ENCODE measurements at places on chromosomes 2 and 18.

- no peak for DNase-seq
Measured at GRCh38 chr2:122236925-122237324, 481.5 kb downstream of the TSN start.

DNA sequence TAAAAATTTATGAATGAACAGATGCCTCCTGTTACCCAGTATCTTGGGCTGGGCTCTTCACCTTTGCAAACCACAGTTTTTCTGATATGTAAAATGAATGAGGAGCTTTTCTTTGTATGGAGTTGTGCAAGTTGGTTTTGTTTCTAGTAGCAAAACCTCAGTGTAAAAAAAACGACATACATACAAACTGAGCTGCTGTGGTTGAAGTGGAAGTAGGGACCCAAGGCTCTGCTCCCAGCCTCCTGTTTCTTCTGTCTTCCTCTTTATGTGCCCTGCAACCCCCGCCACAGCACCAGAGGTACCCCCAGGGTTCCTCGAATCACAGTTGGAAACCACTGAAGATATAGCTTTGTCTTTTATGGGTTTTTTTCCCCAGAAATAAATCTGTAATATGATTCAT, 118.1 kb downstream of the MYO1B start:
- no peak for DNase-seq

GRCh38 chr2:24675338-24675737, 117.9 kb downstream of the PTRHD1 start:
- no peak for DNase-seq

- no peak for DNase-seq
Measured at GRCh38 chr18:23673725-23674124, 11.0 kb upstream of the ANKRD29 start.

- DNase-seq: no peak
Measured at GRCh38 chr18:10247021-10247741, 207.3 kb upstream of the APCDD1 start.

DNA sequence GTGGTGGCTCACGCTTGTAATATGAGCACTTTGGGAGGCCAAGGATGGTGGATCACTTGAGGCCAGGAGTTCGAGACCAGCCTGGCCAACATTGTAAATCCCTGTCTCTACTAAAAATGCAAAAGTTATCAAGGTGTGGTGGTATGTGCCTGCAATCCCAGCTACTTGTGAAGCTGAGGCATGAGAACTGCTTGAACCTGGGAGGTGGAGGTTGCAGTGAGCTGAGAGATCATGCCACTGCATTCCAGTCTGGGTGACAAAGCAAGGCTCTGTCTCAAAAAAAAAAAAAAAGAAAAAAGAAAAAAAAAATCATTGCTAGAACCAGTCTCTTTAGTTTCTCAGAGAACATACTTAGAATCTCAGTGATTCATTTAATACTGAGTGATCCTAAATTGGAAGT, 217.1 kb downstream of the DYM start:
- DNase-seq: no peak

GRCh38 chr2:117169036-117169765, 645.3 kb upstream of the DDX18 start:
- DNase-seq: no peak

- DNase-seq: no peak
Measured at GRCh38 chr2:127255146-127255545, 35.0 kb upstream of the CYP27C1 start.

- no peak for DNase-seq
Measured at GRCh38 chr18:13262839-13263691, 44.5 kb downstream of the LDLRAD4 start.

DNA sequence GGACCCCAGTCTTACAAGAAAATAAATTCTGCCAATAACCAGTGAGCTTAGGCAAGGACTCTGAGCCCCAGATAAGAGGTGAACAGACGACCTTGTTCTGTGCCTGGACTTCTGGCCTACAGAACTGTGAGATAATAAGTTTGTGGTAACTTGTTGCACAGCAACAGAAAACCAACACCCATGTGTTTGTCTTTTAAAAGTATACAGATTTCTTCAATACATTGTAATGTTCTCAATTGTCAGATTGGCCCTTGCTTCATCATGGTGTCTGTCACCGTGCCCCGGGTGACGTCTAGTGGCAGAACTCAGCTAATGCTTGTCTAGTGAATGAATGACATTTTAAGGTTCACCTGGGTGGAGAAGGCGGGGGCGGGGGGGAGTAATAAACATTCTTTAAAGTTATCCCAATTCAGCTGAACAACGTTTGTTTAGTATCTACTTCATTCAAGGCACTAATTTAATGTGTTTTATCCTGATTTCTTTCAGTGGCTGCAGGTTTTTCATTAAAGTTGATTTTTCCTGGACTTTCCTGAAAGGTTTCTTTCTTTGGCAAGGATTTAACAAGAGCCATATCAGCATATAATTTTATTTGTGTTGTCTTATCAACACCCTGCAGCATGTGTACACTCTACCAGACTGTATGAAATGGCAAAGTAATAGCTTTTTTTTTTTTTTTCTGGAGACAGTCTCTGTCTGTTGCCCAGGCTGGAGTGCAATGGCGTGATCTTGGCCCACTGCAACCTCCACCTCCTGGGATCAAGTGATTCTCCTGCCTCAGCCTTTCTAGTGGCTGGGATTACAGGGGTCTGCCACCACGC, 123.8 kb upstream of the DLX2 start:
- DNase-seq: no peak

GRCh38 chr2:36858551-36859365, 107.6 kb downstream of the STRN start:
- DNase-seq: no peak

GRCh38 chr18:34695310-34695709, 14.8 kb upstream of the DTNA start:
- peak; percentile 14 for DNase-seq

DNA sequence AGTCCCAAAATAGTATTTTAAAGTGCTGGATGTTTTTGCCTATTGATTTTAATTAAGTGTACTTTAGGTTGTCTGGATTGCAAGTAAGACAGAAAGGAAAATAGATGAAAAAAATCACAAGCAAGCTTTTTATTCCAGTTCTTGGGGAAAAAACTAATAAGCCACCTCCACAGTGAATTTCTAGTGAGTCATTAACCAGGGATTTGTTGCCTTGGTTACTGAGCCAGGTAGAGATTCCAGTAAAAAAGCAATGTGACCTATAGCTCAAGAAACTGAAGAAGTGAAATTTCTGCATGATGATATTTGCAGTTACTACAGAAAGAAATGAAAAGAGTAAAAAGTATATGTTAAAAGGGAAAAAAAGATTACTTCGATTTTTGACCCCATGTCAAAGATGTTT, 160.6 kb downstream of the METTL4 start:
- DNase-seq: no peak

DNA sequence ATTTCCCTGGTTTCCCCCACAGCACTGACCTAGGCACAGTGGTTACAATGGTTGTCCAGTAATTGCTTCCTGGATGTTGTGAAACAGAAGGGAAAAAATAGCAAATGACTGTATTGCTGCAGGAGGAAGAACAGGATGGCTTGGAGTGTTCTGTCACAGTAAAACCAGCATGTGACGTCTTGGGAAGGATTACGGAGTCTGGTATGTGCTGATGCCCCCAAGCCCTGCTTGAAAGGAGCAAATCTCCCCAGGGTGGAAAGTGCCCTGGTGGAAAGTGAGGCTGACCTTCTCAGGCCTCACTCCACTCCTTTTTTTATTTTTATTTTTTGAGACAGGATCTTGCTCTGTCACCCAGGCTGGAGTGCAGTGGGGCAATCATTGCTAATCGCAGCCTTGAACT, 7.8 kb downstream of the RAB11FIP5 start:
- DNase-seq: no peak

- DNase-seq: no peak
Measured at GRCh38 chr18:79488311-79489050, 92.8 kb downstream of the NFATC1 start.

DNA sequence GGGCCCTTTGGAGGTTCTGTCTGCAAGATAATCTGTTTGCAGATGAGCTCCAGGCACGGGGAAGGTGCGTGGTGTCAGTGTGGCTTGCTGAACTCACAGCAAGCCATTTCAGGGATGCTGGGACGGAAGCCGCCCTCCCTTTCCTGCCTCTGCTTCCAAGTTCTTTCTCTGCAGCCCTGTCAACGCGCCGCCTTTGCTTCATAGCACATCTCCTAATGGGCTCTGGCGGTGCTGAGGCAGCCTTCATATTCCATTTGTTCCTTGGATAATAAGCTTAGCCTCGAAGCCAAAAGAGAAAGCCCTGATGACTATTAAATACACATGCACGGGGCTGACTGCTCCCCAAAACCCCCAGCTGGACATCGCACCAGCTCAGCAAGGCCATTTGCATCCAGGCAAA, 81.7 kb upstream of the TAF1B start:
- no peak for DNase-seq

GRCh38 chr18:75063196-75063595, 145.7 kb downstream of the PTGR3 start:
- no peak for DNase-seq

DNA sequence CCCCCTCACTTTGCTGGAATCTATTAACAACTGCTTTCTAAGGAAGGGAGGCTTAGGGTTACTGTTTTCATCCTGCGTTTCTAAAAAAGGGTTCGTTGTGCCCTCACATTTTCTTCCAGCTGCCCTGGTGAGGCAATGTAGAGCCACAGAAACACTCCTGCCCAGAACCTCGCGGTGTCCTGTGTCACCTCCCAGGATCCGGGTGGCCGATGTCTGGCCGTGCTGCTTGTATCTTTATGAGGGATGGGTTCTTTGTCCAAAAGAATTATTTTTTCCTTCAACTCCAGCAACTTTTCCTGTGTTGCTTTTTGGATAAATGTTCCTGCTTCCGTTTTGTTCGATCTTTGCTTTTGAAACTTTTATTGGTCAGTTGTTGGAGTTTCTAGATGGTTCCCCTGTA, 291.8 kb upstream of the HS6ST1 start:
- DNase-seq: no peak

GRCh38 chr18:36695806-36696205, 133.0 kb downstream of the TPGS2 start:
- DNase-seq: no peak

GRCh38 chr2:71811726-71812125, 335.9 kb downstream of the CYP26B1 start:
- no peak for DNase-seq

DNA sequence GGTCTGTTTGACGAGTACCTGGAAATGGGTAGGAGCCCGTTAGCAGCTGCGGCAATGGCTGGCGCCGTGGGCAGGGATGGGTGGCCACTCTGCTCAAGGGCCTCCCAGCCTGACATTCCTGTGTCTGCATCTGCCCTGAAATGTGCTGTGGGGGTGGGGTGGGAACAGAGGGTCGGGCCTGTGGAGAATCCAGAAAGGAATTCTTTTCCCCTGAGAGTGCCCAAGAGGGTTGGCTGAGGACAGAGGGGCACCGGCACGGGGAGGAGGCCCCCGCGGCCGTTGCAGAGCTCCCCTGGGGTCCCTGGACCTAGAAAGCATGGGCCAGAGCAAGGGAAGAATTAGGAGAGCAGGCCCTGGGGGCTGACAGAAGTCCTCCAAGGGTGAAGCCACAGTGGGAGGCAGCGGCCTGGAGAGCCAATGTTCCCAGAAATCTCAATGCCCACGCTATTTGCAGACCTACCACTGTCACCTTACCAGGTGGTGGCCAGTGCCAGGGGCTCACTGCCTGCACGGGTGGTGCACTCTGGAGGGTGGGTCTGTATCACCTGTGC, 27.8 kb downstream of the ANO7 start:
- no peak for DNase-seq

DNA sequence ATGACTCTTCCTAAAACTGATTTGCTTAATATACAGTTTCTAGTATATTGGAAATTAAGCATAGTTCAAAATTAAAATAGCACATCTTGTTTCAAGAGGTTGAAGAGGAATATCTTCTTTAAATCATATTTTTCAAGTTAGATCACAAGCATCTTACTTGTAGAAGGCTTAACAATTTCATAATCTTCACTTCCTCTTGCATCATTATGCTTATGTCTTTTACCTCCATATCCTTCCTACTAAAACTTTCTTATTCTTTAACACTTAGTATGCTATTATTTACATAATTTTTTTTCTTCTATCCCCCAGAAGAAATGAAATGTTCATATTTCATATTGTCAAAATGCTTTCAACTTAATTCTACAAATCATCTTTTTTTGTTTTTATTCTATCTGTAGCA, 1354.9 kb upstream of the TMEFF2 start:
- DNase-seq: no peak

DNA sequence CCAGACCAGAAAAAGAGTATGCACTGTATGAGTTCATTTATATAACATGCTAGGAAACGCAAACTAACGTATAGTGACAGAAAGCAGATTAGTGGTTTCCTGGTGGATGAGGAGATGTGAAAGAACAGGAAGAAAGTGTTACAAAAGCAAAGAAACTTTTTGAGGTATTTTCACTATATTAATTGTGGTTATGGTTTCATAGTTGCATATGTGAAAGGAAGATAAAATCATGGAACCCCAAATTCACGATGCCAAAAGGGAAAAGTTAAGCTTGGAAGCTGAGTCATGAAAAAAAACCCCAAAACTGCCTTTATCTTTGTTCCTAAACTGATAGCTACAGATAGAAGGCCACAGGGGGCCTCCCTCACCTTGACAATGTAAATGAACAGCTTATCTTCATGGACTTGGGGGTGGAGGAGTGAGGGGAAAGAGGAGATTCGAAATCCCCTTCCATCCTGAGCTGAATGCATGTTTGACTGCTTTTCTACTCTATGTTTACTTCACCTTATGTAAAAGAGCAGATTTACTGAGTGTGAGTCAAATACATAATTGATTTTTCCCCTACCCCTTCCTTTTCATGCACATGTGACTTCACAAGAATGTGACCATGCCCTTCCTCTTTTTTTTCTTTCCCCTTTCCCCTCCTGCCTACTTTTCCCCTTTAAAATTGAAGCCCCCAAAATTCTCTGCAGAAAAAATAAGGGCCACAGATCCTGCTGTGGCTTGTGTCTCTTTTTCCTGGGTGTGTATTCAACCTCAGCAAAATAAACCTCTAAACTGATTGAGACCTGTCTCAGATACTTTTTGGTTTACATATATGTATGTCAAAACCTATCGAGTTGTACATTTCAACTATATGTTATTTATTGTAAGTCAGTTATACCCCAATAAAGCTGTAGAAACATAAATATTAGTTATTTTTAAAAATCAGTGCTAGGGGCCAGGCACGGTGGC, 100.1 kb upstream of the TLK1 start:
- no peak for DNase-seq

DNA sequence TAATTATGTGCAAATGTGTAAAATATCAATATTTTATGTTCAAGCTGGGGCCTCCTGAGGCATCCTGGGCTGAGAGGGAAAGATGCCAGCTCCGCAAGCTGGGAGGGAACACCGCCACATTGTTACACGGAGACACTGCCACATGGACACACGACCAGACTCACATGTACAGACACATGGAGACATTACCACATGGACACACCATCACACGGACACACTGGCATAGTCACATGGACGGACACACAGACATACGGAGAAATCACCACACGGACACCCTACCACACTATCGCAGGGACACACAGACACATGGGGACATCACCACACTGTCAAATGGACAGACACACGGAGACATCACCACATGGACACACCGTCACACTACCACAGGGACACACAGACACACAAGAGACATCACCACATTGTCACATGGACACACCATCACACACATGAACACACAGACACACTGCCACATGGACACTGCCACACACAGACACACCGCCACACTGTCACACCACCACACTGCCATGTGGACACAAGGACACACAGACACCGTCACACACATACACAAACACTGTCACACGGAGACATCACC, 117.6 kb downstream of the CCDC74A start:
- DNase-seq: no peak

- DNase-seq: no peak
Measured at GRCh38 chr2:126887506-126887905, 11.2 kb upstream of the TEX51 start.

Measured in NCI-H1105 (cell line).